ENCODE measurements at places on chromosomes 4 and X. TPM values are rescaled to one million over a fixed set of nuclear protein-coding genes. Genes with fewer than 3 reads are reported as not detected.

PDE6B gene
- total RNA-seq, result not detected

FMR1 gene
- 18.3 TPM for total RNA-seq

DMRTC1B gene
- not detected for total RNA-seq

RASL11B gene
- total RNA-seq, result 0.20 TPM

IGFBP7 gene
- 207 TPM for total RNA-seq

ODAPH gene
- total RNA-seq, result not detected

ERAS gene
- 0.15 TPM for total RNA-seq

XPNPEP2 gene
- not detected for total RNA-seq

KIF4A gene
- 23.9 TPM for total RNA-seq

GPC4 gene
- not detected for total RNA-seq

TRIM60 gene
- not detected for total RNA-seq

SSX2 gene
- total RNA-seq, result not detected

CLGN gene
- total RNA-seq, result 4.2 TPM

ARMCX2 gene
- 0.08 TPM for total RNA-seq

METAP1 gene
- 50.4 TPM for total RNA-seq

SYNPO2 gene
- 1.1 TPM for total RNA-seq

RBMXL3 gene
- not detected for total RNA-seq

SMARCA1 gene
- 41.1 TPM for total RNA-seq

CLNK gene
- not detected for total RNA-seq

ARHGAP6 gene
- total RNA-seq, result not detected

GPM6B gene
- total RNA-seq, result not detected

POU3F4 gene
- total RNA-seq, result not detected

TTC29 gene
- not detected for total RNA-seq

SASH3 gene
- not detected for total RNA-seq

ARAF gene
- 45.2 TPM for total RNA-seq

TMSB15A gene
- 0.73 TPM for total RNA-seq

DNASE1L1 gene
- 31.7 TPM for total RNA-seq

SMIM10 gene
- total RNA-seq, result 0.05 TPM

RIPPLY1 gene
- total RNA-seq, result not detected

SYTL4 gene
- total RNA-seq, result 2.8 TPM

ADGRG2 gene
- total RNA-seq, result 7.1 TPM

RAP1GDS1 gene
- total RNA-seq, result 26.6 TPM

NXF2 gene
- not detected for total RNA-seq

MAGEA8 gene
- not detected for total RNA-seq

NAP1L3 gene
- total RNA-seq, result 0.27 TPM

BRS3 gene
- not detected for total RNA-seq

CT45A10 gene
- 0.38 TPM for total RNA-seq

LEF1 gene
- total RNA-seq, result 0.17 TPM

RASGEF1B gene
- not detected for total RNA-seq

Measured in A549 treated with CORT108297 at 1 μM for 4 hours (cell line).